ENCODE measurements at places on chromosomes 2 and 18. TPM values are rescaled to one million over a fixed set of nuclear protein-coding genes. Genes with fewer than 3 reads are reported as not detected.

- DNase-seq = peak; percentile 46
Observed at GRCh38 chr2:95025406-95026319, at the start of gene MAL. MAL (plus strand) TSS chr2:95025708; CDS start chr2:95025793, 85 bp downstream.

- DNase-seq = no peak
Observed at GRCh38 chr2:62768615-62769014, 63.1 kb downstream of the EHBP1 start.

GRCh38 chr2:62801814-62802523 is 96.5 kb downstream of the EHBP1 start:
- no peak for DNase-seq

DNA sequence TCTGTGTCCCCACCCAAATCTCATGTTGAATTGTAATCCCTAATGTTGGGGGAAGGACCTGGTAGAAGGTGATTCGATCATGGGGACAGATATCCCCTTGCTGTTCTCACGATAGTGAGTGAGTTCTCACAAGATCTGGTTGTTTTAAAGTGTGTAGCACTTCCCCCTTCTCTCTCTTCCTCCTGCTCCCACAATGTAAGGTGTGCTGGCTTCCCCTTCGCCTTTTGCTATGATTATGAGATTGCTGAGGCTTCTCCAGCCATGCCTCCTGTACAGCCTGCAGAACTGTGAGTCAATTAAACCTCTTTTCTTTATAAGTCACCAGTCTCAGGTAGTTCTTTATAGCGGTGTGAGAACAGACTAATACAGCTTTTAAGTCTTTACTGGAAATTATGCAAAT is 193.3 kb upstream of the RBBP8 start:
- no peak for DNase-seq

DNA sequence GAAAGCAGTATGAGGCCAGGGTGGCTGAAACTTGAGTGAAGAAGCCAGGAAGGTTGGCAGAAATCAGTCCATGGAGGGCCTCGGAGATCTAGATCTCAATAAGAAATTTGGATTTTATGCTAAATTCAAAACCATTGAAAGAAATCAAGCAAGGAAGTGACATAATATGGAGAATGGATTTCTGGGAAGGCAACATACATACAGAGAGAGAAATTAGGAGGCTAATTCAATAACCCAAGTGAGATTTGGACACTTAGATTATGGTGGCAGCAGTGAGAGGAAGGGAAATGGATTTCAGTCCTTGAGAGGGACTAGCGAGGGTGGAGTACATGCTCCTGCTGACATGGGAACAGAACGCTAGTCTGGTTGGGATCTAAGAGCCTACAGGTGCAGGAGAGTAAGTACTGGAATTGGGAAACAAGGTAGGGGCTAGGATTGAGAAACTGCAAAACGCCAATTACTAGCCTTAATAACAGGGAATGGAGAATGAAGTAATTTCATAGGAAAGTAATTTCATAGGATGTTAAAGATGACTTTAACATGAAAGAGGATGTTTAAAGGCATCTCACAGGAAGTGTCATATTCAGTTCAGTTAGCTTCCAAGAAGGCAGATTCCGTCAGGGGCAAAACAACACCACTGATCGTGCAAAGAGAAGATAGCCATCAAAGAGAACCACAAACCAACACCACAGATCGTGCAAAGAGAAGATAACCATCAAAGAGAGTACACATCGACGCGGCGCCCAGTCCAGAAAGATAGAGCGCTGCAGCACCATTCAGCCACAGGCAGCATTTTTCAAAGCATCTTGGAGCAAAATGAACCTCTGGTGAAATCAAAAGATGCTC is 27.2 kb downstream of the CDKL4 start:
- no peak for DNase-seq

DNA sequence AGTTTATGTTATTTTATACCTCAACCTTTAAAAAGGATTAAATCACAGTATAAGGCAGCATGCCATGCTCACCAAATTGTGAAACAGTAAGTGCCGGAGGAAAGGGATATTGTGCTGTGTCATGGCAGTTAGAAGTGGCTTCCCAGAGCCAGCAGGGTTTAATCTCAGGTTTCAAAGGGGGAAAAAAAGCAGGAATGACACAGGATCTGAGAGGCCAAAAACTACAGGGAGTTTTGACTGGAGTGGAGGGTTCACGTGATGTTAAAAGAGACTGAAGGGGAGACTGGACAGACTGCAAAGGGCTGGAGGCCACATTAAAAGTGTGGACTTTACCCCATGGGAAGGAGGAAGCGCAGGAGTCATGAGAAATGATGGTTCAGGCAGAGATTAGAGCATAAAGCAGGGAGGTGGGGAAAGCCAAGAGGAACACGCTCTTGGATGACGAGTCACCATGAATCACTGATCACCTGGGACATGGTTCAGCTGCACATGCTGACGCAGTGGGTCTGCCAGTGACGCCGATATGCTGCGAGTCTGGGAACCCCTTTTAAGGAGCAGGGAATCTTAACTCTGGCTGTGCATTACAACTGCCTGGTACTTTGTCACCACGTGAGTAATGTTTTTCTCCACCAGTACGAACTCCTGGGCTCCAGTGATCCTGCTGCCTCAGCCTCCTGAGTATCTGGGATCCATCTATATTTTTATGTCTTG is 6.1 kb downstream of the CHMP1B start:
- peak; percentile 63 for DNase-seq

DNA sequence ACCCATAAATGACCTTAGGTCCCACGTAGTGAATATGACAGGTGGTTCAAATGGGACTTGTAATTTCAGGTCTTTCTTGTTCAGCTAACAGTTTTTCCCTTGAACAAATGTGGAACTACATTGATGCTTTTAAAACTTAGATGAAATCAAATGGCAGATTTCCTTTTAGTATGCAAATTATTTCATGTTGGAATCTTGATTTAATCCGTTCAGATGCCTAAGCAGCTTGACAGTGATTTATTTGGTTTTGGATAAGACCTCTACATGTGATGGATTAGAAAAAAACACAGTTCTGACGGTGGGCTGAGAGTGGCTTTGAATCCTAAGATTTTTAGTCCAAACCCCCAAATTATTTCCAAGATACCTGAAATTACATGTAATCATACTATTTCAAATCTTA is 16.9 kb downstream of the SCYGR4 start:
- DNase-seq = no peak

DNA sequence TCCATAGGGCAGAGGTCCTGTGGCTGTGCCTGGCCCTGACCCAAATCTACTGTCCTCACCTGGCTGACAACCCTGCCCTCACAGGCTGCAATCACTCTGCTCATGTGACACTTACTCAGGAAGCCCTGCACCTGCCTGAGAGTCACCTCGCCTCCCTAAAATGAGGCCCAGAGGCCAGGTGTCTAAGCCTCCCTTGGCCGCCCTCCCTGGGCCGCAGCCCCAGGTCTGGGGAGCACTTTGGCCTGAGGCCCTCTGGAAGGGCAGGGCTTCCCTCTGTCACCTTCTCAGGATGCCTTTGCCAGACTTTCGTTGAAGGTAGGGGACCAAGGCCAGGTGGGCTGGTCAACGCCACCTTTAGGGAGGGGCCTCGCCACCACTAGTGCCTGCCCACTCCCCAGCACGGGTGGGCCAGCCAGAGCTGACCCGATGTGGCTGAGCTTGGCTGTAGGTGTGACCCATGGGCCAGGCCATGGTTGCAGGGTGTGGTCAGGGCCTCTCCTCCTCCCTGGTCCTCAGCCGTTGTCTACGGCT is 6.1 kb upstream of the GPC1 start:
- peak; percentile 4 for DNase-seq

DNA sequence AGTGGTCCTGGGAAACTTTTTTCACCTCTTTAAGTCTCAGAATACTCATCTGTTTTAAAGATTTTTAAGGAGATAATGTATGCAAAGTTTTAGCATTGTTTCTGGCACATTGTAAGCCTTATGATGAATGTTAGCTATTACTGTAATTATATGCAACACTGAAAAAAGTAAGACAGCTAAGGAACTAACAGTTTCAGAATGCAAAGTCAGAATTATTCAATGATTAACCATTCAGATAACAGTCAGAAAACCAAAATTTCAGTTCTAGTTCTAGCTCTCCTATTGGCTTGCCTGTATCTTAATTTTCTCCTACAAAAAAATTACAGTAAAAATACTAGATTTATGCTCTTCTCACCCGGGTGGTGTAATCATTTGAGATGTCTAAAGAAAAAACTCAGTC is 101.1 kb downstream of the SLC4A10 start:
- DNase-seq = no peak

Gene NEURL3
- not detected for total RNA-seq

Gene PXDN
- total RNA-seq = 18.5 TPM

Gene SPP2
- total RNA-seq = not detected

Gene MROH2A
- not detected for total RNA-seq
